ENCODE measurements at places on chromosomes 3 and 15.

DNA sequence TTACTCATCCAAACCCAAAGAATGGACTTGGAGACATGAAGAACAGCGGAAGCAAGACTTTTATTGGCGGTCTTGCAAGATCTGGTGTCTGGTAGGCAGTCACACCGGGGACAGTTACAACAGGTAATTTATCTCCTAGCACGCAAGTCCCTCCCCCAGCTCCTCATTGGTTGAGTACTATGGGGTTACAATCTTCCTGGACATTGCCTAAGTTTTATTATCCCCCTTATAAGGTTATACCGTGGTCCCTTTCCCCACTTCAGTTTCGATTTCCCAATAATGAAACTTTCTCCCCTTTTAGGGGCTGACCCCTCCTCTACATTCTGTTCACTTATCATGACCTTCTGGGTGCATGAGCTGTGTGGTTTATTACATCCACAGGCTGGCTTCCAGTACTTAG is 18.7 kb downstream of the ARL8B start:
- ATAC-seq = no peak

DNA sequence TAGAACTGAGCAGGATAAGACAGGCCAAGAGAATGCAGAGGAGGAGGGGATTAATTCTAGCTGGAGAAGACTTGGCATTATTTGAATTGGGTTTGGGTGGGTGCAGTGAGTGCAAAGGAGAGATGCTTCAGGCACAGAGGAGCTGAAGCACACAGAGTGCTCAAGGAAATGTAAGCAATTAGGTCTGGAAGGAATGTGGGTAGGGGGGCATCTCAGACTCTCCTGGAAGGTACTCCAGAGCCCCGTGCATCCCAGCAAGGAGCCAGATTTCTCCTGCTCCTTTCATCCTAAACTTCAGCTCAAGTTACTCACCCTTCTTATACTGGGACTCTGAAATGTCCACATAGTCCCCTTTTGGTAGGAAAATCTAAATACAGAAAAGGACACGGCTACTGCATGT is 143.6 kb upstream of the PFN2 start:
- no peak for ATAC-seq

DNA sequence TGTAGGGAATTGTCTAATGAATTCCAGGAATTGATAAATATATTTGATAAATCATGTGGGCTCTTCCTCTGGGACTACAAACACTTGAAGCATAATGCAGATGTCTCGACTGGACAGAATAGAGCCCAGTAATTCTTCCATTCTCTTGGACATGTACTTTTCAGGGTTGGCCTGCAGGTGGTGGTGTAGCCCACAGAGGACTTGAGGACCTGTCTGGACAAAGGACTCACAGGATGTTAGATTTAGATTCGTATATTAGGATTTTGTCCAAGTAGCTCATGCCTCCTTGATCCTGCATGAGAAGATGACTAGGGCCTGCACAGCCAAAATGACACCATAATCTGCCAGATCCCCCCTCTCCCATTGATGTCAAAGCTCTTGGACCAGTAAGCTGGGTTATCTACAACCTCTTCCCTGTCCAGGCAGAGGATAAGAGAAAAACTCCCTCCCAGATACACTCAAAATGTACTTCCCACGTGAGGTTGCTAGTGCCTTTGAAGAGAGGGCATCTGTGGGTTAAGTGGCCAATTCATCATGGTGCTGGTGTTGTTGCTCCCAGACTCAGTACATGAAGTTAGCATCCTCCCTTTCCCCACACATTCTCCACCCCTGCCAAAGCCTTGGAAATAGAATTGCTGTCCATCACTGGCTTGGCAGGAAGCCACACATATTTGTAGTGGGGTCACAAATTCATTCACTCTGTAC is 88.6 kb upstream of the ZNF280D start:
- peak; percentile 81 for ATAC-seq

- ATAC-seq = no peak
Observed at GRCh38 chr3:69122403-69122802, at the start of gene LMOD3. LMOD3 (minus strand) TSS chr3:69122595; CDS start chr3:69122386, 209 bp downstream.

DNA sequence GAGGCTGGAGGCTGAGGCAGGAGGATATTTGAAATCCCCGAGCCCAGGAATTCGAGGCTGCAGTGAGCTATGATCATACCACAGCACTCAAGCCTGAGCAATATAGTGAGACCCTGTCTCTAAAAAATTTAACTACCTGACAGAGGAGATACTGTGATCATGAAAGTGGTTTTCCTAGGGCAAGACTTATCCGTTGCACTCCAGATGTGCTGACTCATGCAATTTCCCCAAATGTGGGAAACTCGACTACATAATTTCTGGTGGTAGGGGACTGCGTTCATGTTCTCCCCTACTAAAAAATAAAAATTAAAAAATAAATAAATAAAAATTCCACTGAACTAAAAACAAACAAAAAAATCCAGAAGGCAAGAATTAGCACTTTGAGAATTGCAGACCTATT is 271.7 kb downstream of the SHQ1 start:
- ATAC-seq = no peak

GRCh38 chr3:58052373-58053273 is 44.4 kb downstream of the FLNB start:
- peak; percentile 73 for ATAC-seq

GRCh38 chr3:47424434-47425382 is 43.9 kb downstream of the PTPN23 start:
- no peak for ATAC-seq

DNA sequence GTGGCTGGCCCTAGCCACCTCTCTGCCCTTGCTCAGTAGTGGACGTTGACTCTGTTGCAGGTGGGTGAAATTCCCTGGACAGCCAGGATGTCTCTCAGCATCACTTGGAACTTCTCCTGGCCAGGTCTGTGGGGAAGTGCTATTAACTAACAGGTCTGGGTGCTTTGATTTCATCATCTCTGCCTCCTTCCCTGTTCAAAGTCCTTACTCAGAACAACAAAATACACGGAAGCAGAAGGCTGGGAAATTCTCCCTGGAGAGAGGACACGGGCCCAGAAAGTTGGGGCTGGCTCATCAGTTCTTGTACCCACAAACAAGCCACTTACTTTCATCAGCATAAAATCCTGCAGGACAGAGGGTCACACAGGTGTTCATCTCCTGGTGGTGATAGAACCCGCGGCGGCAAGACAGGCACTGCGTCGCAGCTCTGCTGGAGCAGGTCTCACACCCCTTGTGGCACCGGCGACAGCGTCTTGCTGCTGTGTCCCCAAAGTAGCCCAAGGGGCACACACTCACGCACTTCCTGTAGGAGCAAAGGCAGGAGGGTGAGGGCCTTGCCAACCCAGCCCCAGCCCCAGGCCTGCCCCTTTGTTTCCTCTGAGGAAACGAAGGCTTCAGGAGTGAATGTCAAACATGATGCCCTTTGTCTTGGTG is 29.6 kb upstream of the SNRPA1 start:
- ATAC-seq = peak; percentile 22

DNA sequence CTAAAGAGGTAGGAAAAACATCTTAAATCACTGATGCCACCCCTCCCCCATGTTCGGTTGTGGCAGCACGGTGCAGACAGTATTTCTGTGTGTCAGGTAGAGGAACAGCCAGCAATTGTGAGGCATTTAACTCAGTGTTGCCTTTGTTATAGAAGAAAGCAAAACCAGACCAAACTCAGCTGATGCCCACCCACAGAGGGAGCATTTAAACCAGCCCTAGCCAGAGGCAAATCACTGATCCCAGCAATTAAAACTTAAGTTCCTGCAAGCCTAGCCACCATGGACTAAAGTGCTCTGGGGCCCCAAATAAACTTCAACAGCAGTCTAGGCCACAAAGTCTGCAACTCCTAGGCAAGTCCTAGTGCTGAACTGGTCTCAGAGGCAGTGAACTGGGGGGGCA is 94.5 kb downstream of the CFAP20DC start:
- no peak for ATAC-seq

DNA sequence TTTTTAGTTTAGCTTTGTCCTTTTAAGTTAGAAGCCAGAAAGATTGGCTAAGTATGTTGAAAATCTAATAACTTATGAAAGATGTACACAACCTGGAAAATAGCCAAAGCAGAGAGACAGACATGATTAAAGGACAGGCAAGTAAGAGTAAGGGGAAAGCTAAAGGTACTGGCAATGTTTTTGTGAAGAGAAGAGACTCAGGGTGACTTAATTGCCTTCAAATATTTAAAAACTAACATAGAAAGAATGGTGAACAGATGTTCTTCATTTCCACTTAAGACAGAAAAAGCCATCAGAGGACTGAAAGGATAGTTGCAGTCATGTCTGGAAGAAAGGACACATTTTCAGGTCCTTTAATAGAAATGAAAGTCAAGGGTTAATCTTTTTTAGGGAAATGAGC is 68.8 kb downstream of the ZNF385D start:
- ATAC-seq = no peak

DNA sequence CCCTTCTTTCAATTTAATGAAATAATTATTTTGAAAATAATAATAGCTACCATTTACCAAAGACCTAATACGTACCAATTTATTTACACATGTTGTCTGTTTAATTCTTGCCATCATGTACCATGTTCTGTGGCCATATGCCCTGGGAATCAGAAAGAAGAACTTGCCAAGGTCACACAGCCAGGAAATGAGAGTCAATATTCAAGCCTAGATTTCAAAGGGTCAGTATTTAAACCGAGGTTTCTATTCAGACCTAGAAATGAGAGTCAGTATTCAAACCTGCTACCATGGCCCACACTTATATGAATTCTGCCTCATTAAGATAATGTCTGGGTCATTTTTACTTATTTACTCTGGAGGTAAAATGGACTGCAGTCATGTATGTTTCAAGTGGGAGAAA is 103.6 kb upstream of the TBL1XR1 start:
- ATAC-seq = no peak

GRCh38 chr15:80159811-80160569 is 7.2 kb downstream of the FAH start:
- ATAC-seq = no peak

DNA sequence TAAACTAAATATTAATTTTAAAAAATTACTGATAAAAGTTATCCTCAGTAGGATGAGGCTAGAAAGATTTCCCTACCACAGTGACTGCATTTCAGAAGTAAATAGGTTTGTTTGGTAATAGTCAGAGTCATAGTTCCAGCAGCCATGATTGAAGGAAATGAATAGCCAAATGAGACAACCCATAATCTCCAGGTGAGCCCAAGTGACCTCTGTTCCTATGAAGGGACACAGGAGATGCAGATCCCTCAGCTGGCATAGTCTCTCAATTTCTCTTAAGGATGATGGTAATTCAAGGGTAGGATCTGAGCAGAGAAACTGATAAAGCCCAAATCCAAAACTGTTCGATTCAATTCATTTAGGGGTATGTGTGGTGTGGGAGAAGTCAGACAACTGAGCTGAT is 461.8 kb downstream of the RAP2B start:
- ATAC-seq = no peak

- peak; percentile 77 for ATAC-seq
Observed at GRCh38 chr3:11236588-11237461, 35.4 kb upstream of the ATG7 start.

DNA sequence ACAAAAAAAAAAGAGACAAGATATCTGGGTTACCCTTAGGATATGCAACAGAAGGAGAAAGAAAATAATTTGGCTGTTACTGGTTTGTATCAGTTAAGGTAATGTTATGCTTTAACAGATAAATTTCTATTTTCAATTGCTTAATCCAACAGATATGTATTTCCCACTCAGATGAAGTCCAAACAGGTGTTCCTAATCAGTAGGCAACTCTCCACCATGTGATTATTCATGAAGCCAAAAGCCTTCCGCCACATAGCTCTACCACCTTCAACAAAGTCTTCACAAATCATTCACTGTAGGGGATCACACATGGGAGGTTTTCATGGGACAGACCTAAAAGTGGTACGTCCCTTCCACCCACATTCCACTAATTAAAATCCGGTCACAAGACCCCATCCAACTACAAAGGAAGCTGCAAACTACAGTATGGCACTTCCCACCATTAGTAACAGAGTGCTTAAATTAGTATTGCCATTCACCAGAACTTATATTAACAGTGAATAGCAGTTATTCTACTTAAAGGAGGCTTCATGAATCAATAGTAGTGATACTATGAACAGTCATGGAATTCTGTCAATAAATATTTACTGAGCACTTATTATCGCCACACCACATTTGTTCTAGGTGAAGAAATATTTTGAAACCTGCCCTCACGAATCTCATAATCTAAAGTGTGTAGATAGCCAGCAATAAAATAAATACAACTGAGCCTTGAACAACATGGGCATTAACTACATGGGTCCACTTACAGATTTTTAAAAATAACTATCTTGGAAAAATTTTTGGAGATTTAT is 66.5 kb downstream of the SFMBT1 start:
- ATAC-seq = no peak

- ATAC-seq = no peak
Observed at GRCh38 chr15:66287461-66288057, 5.8 kb upstream of the DIS3L start.

GRCh38 chr15:43826029-43826507 is 734 bp upstream of the WDR76 start:
- ATAC-seq = no peak

GRCh38 chr3:183303690-183304089 is 50.6 kb downstream of the B3GNT5 start:
- no peak for ATAC-seq
